ENCODE measurements at places on chromosomes 16 and 17.
A peak's percentile ranks its signal among the peaks of the same experiment; 100 is the strongest.

DNA sequence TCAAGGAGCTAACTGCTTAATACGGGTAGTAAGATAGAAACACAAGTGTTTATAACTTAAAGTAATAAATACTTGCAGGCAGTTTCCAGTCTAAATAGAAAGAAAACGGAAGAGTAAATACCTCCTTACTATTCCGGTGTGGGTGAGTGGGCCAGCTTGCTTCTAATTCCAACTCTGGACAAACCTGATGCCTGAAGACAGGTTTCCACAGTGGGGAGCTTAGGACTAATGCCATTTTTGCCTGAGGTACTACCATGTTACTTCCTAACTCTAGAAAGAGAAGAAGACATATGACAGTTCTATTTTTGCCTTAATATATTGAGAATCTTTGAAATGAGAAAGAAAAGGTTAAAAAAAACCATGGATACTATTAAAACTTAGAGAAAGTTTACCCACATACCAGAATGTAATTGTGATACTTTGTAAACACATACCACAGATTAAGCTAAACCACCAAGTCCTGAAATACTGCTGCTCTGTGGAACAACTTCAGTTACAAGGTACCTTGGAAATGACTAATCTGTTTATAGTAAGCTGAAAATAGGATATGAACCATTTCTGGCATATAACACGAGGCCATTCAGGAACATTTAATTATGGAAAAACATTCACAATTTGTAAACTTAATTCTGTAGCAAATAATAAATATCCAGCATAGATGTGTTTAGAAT, 70.2 kb downstream of the ZZEF1 start:
- DNase-seq, result no peak

- no peak for DNase-seq
Observed at GRCh38 chr17:75542229-75542628, 16.7 kb downstream of the LLGL2 start.

DNA sequence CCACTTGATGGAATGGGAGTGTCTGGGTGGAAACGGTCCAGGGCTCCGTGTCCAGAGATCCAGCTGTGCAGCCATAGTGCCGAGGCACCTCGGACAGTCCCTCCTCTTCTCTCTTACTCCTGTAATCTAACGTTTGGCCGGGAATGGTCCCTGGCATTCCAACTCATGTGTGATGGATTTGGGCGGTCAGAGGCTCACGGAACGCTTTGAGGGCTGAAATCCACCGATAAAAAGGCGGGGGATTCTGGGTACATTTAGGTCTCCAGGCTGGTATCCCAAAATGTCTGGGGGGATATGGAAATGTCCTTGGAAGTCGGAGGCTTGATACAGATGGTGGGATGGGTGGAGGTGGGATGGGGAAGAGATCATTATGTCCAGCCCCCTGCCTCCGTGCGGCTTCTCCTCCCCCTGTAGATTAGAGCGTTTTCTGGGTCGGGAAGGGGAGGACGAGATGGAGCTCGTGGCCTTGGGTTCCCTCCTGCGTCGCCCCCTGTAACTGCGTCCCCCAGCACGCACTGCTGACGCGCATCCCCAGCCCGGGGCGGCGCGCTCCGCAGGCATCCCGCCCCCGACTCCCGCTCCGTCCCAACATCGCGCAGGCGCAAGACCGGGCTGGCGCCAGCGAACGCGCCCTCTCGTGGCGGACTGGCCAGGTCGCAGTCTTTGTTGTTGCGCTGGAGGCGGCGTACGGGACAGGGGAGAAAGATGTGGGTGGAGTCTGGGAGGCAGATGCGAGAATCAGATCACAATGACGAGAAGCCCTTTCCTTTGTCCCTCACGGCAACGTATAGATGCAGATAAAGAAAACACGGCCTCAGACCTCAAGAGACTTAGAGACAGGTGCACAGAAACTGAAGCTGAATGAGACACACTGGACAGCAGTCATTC, 4.5 kb upstream of the SGCA start:
- DNase-seq, result peak; percentile 94

DNA sequence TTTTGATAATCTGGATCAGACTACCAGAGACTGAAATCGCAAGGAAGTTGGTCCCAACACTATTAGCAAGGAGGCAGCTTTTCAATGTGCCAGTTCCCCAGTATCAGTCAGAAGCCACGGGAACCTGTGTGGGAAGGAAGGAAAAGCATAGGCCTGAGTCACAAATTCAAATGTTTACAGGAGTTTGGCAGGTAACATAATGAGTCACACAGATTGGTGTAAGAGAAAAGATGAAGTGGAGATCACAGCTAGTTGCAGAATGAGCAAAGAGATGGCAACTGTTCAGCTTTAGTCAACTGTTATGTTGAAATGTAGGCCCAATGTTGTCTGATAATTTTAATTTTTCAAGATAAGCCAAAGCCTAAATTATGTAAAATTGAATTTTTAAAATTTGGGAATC, 28.1 kb upstream of the ITGA2B start:
- DNase-seq, result no peak

DNA sequence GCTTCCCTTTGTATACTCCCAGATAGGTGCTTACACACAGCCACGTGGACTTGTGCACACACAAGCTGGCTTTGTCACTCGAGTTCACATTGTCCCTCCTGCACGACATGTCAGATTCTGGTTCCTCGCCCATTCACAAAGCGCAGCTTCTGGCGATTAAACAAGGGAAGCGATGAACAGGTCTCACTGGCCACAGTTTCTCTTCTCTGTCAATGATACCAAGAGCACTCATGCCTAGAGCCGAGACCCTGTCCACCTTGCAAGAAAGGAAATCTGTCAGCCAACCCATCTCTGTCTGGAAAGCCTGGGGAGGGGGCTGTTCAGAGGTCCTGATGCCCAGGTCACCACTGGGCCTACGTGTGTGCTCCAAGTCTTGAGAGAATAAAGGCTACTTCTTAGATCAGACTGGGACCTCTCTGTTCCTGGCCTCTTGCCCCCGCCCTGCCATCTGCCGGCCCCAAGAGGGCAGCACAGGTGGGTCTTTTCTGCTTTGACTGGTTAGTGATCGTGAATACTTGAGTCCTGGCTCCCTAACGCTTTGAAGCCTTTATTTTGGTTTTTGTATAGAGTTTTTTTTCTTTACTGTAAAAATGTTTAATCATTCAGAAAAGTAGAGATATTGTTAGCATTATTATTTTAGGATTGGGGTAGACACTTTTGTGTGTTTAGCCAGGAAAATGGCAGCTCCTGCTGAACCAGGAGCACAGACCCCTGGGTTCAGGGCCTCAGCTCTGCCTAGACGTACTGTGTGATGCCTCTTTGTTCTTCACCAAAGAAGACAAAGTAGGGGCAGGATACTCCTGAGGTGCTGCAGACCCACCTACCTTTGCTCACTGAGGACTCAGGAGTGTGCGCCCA, 104.7 kb downstream of the MRM1 start:
- DNase-seq, result no peak

DNA sequence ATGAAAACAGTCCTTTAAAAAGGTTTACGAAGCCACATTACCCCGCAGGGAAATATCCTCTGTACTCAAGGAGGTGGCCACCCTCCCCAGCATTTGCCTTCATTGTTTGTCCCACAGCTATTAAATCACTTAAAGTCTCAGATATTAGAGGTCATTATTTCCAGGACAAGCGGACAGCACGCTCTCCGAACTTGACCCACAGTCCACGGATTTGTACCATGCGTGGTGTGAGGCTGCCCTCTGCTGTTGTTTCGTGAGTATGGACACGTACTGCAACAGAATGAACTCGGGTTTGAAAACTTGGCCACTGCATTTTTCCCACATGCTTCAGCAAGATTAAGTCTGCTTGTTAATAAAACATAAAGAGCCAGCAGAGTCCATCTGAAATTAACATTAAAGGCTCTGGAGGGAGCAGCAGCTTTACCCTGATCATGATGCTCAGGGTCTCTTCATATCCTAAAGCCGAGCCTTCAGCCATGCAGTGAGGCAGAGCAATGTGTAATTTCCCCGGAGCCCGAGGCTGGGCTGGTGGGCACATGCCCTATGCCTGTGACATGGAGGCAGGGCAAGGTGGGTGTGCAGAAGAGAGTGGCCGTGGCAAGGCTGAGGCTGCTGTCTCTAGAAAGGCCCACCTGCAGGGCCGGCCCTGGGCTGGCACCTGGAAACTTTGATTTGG, 19.7 kb downstream of the MEAK7 start:
- no peak for DNase-seq

DNA sequence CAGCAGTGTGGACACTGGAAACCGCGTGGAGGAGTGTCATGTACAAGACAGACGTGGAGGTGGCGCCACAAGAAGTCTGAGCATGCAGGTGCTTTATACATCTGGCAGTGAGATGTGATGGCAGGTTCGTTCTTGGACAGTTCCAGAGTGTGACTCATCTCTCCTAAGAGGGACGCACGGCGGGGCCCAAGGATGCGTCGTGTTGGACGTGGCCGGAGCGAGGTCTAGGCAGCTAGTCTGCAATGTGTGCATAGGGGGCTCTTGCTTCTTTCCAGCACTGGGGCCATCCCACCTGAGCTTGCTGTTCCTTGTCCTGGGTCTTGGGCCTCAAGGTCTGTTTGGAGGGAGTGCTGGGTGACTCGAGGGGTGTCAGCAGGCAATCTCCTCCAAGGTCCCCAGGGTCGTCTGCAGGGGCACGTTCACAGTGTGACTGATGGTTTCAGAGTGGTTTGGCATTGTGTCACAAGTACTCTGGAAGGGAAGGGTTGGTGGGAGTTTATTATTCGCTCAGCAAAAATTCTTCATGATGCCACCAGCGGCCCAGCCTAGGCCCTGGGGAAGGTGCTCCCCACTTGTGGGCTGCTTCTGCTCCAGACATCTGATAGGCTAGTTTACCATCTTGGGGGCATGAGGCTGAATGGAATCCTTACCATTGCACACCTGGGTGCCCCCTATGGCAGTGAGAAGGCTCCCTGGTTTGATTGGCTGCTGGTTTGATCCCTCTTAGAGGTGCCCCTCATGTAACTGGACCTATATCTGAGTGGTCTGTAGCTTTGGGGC, 22.1 kb downstream of the SPACA3 start:
- no peak for DNase-seq

- no peak for DNase-seq
Observed at GRCh38 chr16:80671281-80671849, 130.6 kb downstream of the DYNLRB2 start.

GRCh38 chr16:85162478-85163277, 50.4 kb upstream of the CIBAR2 start:
- no peak for DNase-seq

- DNase-seq, result no peak
Observed at GRCh38 chr16:22726868-22727267, 87.1 kb upstream of the HS3ST2 start.

GRCh38 chr17:34670618-34671017, 91.2 kb downstream of the TMEM132E start:
- no peak for DNase-seq

DNA sequence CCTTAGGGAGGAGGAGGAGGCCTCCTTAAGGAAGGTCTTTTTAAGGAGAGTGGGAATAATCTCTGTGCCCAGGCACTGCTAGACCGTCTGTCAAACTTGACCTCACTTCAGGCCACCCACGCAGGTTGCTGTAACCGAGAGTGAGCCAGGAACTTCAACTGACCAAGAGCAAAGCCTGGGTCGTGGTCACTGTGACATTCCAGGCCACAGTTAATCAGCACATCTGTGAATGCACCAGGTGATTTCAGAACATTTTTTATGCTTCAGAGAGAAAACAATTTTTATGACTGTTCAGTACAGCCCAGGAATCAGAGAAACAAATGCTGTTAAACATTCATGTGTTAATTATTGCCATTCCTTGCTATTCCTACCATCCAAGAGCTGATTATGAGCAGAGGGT, 226.6 kb upstream of the ASIC2 start:
- DNase-seq, result no peak

DNA sequence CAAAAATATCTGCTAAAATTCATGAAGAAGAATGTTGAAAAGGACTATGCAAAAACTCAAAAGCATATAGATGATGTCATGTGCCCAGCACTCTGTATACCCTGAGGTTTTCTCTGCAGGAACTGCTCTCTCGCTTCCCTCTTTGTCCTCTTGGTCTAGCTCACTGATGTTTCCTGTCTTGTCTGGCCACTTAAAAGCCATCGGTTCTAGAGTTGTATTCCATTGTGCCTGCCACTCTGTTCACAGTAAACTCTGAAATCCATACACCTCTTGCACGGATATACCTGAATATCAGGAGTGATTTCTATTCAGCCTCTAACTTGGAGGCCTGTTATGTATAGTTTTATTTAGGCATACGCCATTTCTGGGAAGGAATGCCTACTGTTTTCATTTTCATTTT, 101.0 kb upstream of the CNTNAP4 start:
- DNase-seq, result no peak

Data from stimulated activated CD8-positive, alpha-beta memory T cell treated with anti-CD3 and anti-CD28 coated beads, Interleukin-12 subunit alpha, Interleukin-12 subunit beta, amount 100 ng/mL, for 1 hour (primary cell).